ENCODE measurements at places on chromosomes 4 and X.
A peak's percentile ranks its signal among the peaks of the same experiment; 100 is the strongest.

DNA sequence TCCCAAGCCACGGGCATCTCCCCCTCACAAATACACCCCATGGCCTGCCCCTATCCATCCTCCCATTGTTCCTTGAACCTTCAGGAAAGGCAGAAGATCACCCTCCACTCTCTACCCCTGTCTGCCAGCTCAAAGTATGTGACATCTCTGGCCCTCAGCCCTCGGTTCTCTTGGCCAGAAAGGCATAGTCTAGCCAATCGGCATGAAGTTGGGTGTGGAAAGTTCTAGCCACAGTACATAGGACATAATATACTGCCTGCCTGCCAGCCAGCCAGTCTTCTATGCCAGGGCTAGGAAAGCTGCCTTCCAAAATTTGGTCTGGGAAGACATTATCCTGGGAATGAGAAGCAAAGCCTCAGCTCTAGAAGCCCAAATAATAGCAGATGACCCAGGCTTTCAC, 3.2 kb upstream of the PLP1 start:
- no peak for DNase-seq

DNA sequence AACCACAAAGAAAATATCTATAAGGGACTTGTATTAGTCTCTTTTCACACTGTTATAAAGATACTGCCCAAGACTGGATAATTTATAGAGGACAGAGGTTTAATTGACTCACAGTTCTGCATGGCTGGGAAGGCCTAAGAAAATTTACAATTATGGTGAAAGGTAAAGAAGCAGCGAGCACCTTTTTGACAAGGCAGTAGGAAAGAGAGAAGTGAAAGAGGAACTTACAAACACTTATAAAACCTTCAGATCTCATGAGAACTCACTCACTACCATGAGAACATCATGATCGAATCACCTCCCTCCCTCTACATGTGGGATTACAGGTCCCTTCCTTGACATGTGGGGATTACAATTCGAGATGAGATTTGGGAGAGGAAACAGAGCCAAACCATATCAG, 856.0 kb downstream of the TRAM1L1 start:
- no peak for DNase-seq

DNA sequence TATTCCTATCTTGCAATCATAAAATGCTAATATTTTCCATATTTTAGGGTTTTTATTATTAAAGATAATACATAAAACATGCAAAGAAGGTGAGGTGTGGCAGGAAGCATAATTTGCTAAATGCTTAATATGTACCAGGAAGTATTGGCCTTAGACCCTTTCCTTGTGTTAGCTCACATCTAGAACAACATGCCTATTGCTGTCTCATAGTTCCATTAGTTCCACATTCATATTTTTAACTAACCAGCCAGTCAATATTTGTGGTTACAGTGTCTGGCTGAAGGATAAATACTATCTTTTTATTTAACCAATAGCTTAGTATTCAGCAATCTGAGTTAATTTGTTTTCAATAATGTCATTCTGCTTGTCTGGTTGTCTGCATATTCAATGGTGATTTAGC, 432.6 kb downstream of the INPP4B start:
- no peak for DNase-seq

- DNase-seq, result peak; percentile 29
Measured at GRCh38 chr4:105679186-105679585, 29.3 kb downstream of the INTS12 start.

GRCh38 chrX:48751343-48751742, 10.2 kb upstream of the GLOD5 start:
- no peak for DNase-seq

DNA sequence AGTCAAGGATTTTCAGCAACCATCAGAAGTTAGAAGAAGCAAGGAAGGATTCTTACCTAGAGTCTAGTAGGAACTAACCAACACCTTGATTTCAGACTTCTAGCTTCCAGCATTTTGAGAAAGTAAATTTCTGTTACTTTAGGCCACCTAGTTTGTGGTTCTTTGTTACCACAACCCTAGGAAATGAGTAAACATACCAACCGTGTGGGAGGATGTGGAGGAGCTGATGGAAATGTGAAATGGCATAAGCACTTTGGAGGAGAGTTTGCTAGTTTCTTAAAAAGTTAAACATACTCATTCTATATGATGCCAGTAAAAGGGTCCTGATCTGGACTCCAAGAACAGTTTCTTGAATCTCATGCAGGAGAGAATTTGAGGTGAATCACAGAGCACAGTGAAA, 679.4 kb downstream of the PDHA2 start:
- no peak for DNase-seq

- DNase-seq, result peak; percentile 63
Measured at GRCh38 chr4:170853422-170854021, 763.8 kb upstream of the AADAT start.

DNA sequence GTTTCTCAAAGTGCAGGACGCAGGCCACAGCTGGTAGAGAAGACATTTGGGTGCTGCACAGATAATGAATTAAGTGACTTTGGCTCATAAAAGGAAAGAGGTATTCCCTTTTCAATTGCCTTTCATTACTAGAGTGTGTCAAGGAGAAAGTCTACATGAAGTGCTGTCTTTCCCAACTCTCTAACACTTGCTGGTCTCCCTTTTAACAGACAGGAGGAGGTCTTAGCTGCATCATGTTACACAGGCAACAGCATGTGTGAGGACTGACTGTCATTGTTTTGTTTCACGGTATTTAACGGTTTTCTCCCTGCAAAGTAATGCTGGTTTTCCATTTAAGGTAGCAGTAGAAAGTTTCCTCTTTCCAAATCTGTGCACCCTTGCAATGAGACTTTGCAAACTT, 291.3 kb upstream of the LDB2 start:
- DNase-seq, result no peak

GRCh38 chr4:142434519-142435224, 411.4 kb downstream of the INPP4B start:
- DNase-seq, result no peak

DNA sequence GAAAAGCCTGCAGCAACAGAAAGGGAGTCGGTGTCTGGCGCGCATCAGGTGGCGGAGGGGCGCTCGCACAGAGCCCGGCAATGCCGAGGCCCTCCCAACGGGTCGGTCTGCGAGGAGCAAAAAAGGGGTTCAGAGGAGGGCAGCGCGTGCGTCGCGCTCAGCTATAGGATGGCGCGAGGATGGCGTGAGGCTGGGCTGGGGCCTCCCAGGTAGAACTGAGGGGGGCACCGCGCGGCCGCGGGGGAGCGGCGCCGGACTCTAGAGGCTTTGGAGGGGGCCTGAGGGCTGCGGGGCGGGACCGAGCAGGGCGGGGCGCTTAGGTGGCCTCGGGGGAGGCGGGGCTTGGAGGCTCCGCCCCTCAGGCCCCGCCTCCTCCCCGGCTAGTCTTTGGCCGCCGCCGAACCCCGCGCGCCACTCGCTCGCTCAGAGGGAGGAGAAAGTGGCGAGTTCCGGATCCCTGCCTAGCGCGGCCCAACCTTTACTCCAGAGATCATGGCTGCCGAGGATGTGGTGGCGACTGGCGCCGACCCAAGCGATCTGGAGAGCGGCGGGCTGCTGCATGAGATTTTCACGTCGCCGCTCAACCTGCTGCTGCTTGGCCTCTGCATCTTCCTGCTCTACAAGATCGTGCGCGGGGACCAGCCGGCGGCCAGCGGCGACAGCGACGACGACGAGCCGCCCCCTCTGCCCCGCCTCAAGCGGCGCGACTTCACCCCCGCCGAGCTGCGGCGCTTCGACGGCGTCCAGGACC, at the start of gene PGRMC1:
PGRMC1 (plus strand) TSS at position 414 of the 751 bp plus-strand sequence; CDS start at position 493, 79 bp downstream.
- DNase-seq, result peak; percentile 87

GRCh38 chrX:71998836-71999509, 88.3 kb downstream of the NHSL2 start:
- DNase-seq, result no peak

GRCh38 chr4:4852591-4853362, 6.7 kb upstream of the MSX1 start:
- DNase-seq, result no peak

DNA sequence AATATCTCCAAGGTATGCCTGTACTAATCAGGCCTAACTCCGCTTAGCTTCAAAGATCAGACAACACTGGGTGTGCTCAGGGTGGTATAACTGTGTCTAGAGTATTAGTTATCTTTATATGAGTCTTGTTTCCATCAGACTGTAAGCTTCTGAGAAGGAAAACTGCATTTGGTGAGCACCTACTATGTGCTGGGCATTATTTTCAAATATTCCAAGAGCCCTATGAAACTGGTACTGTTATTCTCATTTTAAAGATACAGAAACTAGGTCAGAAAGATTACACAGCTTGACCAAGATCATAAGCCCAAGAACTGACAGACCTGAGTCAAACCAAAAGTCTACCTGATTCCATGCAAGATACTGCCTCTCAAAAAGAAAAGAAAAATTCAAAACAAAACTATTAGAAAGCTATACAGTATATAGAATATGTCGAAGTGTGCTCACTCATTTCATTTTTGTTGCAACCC, 44.4 kb downstream of the LRBA start:
- DNase-seq, result no peak

DNA sequence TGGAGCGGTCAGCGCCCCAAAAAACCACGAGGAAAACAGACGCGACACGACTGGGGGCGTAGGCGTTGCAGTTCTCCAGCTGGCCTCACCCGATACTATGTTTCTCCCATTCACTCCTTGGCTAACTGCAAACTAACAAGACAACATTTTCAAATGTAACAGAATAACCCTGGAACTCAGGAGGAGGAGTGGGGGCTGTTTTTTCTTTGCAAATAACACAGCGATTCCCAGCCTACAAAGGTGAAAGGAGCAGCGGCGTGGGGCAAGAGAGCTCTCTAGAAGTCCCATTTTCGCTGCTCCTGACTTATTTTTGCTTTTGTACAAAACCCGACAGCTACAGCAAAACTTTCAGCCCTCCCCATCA, 1.6 kb downstream of the SOX3 start:
- DNase-seq, result no peak

GRCh38 chr4:108651014-108651791, 804 bp downstream of the OSTC start:
- peak; percentile 21 for DNase-seq

DNA sequence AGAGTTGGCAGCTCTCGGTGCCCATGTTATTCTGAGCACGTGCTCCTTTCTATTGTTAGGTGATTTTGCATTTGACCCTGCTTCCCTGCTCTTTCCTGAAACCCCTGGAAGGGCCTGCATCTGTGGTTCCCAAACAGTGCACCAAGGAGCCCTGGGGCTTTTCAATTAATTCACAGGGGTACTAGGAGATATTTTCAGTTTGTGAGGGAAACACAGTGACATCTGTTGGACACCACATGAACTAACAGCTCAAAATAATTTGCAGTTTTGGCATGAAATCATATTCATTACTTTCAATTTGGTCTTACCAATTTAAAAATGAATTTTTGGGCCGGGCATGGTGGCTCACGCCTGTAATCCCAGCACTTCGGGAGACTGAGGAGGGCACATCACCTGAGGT, 156.6 kb downstream of the GATB start:
- no peak for DNase-seq

Measured in mucosa of descending colon (tissue), 3 donors.